ENCODE measurements at places on chromosomes 3 and 15.
A peak's percentile ranks its signal among the peaks of the same experiment; 100 is the strongest.

- DNase-seq, result no peak
Measured at GRCh38 chr3:195609229-195609628, 25.5 kb upstream of the APOD start.

DNA sequence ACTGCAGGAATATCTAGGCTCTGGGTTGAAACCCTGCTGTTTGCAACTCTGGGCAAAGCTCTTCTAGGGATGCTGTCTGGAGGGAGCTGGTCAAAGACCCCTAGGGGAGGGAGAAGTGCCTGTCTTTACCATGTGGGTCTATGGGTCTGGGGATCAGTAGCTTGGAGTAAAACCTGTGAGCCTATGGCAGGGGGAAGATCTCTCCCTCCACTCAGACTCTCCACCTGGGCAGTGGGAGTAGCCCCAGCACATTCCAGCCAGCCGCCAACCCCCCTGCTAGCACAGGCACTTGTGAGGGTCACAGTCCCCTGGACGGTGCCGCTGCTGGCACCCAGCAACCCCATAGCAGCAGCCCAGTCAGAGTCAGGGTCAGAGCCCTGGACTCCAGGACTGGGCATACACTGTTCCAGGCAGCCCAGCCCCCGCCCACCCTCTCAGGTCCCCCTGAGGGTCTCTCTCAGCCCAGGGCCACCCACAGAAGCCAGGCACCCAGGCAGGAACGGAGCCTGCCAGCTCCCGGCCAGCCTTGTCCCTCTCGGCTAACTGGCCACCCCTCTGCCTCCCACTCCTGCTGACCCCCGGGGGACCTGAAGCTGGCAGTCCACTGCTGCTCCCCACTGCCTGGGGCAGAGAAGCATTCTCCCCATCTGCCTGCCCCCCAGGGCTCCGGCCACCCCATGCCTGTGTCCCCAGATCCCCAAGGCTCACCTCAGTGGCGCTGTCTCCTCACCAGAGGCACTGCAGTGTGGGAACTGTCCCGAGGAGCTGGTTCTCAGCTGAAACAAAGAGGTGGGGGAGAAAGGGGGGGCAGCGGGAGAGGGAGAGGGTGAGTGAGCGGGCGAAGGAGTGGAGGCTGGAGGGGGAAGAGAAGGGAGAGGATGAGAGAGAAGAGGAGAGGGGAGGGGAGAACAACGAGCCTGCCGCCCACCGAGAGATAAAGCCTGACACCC, 10.8 kb downstream of the GLYCTK start:
- DNase-seq, result no peak

GRCh38 chr3:112303764-112304325, 9.8 kb upstream of the SLC9C1 start:
- DNase-seq, result no peak

DNA sequence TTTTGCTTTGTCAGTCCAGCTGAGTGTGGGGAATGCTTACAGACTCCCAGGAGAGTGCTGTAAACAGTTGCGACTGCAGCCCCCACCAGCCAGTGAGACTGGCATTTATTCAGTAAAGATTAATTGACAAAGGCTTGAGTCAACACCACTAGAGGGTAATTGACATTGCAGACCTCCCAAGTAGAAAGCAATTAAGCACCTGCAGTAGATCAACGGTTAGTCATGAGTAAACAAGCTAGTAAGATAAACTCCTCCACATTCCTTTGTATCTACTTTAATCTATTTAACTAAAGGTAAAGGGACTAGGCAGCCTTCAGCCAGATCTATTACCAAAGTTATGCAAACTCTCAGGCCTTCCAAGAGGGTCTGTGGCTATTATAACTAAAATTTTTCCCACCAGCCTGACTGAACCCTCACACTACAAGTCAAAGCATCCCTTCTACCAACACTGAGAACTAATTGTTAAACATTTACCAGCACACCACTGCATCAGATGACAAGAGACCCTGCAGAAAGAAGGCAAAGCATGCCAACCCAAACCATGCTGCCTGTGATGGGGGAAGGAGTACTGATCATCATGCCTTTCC, 30.5 kb upstream of the GALNT15 start:
- DNase-seq, result no peak

- DNase-seq, result no peak
Measured at GRCh38 chr3:36959821-36960220, 15.0 kb upstream of the TRANK1 start.

- no peak for DNase-seq
Measured at GRCh38 chr15:99590913-99591646, 25.3 kb downstream of the MEF2A start.

DNA sequence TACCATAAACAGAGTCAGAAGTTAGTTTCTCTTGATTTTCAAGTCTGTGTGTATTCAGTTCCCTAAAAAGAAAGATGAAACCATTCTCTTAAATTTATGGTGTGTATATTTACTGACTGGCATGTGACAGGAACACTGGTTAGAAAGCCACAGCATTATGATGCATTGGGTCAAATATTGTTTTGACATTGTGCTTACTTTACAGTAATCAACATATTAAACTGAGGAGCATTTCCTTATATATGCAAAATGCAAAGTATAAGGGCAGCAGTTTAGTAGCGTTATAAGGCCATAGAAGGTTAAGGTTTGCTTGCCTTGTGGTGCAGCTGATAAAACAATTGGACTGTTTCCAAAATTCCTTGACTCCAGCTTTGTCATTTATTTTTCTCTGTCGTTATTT, 72.9 kb downstream of the EPHA3 start:
- no peak for DNase-seq

DNA sequence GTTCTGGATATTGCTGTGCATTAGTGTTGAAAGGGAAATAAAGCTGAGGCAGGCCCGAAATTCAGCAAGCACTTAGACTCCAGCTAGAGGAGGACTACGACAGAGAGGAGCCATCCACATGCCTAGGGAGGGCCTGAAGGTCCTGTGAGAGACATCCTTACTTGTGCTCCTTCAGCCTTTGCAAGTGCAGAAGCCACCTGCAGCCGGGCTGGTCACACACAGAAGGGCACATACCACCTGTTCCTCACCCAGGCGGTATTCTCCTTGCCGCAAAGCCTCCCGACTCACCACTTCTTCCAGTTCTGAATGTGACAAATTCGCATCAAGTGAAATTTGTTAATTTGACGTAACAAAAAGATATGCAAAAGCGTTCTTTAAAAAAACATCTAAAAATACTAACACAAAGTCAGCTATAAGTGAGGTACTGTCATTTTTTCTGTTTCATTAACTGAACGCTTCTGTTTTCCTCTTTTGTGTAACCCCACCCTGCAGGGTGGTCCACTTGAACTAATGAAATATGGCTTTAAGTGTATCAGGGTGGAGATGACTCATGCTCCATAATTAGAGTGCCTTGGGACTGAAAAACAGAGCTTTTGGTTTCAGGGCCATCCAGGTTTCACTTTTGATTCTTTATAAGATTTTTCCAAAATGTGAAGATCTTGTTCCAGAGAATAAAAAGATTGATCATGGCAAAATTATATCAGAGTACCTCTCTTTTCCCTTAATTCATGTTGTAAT, 467.9 kb upstream of the ATP11B start:
- DNase-seq, result no peak

- DNase-seq, result no peak
Measured at GRCh38 chr3:140288595-140288994, 353.6 kb downstream of the CLSTN2 start.

DNA sequence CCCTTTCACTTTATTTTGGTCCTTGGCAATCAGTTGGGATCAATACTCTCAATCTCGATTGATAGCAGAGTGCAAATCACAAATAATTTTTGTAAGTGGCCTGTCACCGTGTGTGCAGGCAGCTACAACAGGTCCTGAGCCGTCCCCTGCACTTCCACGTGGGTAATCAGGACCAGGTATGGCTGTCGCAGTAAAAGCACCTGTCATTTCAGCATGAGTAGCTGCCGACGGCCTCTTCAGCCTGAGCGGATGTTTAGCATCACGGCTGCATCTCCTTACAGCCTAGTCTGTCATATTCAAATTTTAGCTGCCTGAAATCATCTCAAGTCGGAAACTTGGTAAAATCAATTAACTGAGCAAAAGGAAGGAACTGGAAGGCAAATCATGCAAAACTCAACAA, 53.0 kb upstream of the FOXP1 start:
- no peak for DNase-seq

DNA sequence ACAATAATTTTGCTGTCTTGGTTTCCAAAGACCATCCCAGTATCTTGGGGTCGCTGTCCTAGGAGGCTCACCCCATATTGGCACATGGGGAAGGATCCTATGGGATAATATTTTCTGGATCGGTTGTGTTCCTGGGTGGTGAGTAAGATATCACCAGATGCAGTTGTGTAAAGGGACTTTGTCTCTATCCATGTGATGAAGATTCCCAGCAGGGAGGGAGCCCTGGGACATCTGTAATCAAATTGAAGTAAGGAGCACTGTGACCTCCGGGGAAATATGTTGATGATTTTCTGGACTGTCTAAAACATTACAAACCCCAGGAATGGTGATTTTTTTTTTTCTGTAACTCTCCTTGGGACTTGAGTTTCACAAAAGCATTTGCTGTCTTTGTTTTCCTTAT, 36.2 kb upstream of the LRTM1 start:
- no peak for DNase-seq

DNA sequence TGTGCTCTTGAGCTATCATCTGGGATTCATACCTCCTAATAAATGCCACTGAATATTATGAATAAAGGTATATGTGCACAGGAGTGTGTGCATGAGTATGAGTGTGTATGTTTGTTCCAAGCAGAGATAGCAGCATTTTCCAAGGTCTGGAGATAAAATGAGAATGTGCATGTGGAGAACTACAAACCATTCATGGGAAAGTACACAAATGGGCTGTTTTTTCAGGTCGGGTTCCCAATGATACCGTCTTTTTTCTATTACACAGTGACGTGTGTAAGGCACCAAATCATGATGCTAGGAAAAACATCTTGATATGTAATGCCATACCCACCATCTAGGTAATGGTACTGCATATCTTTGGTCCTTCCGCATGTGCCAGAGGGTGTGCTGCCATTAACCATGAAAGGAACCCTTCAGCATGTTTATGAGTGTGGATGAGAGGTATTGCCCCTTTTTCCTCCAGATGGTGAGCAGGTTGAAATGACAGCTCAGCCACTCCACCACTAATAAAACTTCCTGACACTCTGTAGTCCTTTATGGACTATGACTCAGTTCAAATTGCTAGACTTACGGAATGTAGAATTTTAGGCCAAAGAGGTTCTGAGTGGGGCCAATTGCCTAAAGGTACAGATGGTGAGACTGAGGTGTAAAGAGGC, 36.4 kb upstream of the COPB2 start:
- no peak for DNase-seq

DNA sequence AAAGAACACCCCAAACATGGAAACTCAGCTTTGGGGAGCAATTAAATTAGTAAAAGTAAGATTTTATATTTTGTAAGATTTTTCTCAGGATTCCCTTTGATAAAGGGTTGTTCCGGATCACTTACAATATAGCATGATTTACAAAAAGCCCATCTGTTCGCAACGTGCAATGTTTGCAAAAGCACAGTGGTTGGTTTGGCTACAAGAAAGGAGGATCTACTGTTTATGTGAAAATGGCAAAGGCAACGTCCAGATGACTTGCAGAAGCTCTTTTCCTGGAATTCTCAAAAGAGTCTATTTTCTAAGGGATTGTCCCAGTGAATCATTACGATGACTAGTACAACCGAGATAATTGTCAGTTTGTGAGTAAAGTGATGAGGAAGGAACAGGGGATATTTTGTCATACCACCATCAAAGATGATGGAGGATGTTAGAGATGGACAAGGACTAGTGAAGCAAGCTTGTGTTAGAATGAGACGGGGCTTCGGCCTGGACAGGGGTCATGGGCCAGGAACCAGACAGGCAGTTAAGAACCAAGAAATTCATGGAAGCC, 71.6 kb downstream of the CRYGS start:
- no peak for DNase-seq

- no peak for DNase-seq
Measured at GRCh38 chr3:62374341-62375218, 1.2 kb upstream of the FEZF2 start.

- DNase-seq, result no peak
Measured at GRCh38 chr3:129507181-129507831, 21.1 kb upstream of the RHO start.

DNA sequence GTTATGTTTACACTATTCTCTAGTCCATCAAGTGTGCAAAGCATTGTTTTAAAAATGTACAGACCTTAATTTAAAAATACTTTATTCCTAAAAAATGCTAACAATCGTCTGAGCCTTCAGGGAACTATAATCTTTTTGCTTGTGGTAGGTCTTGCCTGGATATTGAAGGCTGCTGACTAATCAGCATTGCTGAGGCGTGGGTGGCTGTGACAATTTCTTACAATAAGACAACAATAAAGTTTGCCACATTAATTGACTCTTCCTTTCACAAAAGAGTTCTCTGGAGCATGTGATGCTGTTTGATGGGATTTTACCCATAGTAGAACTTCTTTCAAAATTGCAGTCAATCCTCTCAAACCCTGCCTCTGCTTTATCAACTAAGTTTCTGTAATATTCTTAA, 384.0 kb upstream of the TGFBR2 start:
- DNase-seq, result no peak

GRCh38 chr3:3101660-3102458, 8.3 kb downstream of the IL5RA start:
- DNase-seq, result no peak

- no peak for DNase-seq
Measured at GRCh38 chr3:42061713-42062380, 29.3 kb upstream of the TRAK1 start.

DNA sequence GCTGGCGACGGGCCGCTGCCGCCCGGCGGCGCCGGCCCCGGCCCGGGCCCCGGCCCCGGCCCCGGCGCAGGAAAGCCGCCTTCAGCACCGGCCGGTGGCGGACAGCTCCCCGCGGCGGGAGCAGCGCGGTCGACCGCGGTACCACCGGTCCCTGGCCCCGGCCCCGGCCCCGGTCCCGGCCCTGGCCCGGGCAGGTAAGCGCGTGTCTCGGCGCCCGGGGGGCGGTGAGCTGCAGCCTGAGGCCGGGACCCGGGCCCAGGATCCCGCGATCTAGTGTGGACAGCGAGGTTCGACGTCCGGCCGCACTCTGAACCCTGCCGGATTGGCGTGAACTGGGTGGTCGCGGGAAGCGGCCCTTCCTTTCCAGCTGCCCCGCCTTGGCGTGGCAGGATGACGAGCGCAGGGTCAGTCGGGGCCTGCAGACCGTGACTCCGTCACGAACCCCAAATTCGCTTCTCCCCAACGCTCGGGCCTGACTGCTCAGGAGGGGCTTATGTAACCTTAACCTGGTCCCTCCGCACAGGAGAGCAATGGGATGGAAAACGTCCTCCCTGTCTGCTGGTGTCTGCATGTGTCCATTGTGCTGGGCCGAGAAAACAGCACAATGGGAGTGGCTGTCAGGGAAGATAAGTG, 472 bp downstream of the BSN start:
- peak; percentile 21 for DNase-seq

Measured in stimulated activated CD4-positive, alpha-beta T cell treated with anti-CD3 and anti-CD28 coated beads, Interleukin-15, amount 100 ng/mL, for 1 hour (primary cell).